ENCODE measurements at places on chromosomes 12 and 14.

DNA sequence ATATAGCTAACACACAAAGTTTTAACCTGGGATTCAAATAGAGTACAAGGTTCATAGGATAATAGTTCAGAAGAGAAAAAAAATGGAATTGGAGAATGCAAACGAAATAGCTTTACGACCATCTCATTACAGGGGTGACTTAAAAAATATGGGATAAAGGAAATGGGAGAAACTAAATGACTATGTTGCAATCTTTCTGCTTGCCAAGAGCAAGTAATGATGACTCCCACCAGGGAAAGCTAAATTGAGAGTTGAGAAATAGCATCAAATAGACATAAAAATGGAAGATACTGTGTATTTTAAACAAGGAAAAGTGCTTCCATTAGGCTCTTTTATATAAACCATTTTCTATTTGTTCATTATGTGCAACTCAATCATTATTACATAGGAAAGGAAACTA is 155.7 kb upstream of the ATXN7L3B start:
- DNase-seq: no peak

DNA sequence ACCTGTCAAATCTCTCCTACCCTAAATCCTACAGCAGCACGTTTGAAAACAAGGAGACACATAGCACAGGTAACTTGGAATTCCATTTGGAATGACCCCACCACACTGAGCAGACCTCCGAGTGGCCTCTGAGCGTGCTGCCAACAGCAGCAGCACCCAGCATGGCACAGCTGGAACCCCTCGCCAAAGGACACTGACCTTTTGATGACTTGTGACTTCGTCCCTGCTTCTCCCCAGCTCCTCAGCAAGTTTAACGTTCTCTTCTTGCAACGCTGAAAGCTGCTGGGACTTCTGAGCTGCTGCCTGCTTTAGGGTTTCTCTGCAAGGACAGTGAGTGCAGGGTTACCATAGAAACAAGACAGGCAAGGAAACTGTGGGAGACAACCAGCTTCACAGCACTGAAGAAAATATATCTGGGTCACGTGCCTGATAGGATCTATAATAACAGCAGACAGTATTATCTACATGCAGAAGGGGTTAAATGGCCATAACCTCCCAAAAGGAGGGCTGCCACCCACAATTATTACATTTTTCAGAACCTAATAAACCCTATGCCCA is 43.3 kb upstream of the VPS33A start:
- DNase-seq: no peak

GRCh38 chr12:78886719-78887407 is 22.3 kb downstream of the SYT1 start:
- peak; percentile 91 for DNase-seq

GRCh38 chr14:30982533-30982932 is 42.9 kb upstream of the AP4S1 start:
- DNase-seq: no peak

Data from ELR (cell line).